Mammary epithelial cell (primary cell): ENCODE measurements at places on chromosomes 1 and 21.

DNA sequence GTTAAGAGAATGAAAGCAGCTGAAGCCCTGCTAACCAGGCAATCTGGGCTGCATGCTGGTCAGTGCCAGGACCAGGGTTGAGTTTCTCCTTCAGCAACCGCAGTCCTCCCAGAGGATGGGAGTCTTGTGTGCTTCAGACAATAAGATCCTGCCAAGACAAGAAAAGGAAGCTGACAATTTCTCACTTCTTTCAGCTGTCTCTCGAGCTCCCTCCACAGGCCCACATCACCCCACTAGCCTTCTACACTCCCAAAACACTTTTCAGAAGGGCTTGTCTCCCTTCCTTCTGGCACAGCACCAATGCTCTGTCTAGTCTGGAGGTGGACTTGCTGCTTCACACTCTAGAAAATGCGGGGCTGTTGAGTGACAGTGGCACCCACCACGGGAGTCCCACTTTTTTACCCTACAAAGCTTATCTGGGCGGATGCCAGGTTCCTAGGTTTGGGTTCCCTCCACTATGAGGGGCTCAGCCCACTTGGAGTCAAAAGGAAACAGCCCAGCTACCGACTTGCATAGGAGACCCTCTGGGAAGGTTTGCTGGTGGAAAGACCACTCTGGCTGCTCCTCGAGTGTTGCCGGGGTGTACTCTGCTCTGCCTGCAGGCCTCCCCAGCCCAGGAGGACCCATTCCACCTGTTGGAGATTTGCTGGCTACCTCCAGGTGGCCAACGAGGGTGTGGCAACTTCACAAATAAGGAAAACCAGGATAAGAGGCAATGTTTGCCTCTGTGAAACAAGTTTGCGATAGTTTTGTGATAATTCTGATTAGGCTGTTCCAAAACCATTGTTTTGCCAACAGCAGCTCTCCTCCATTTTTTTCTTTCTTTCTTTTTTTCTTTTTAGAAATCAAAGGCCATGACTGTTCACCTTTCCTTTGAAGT, 68.9 kb downstream of the TENT5C start:
- no peak for DNase-seq

GRCh38 chr1:213466541-213466940, 415.5 kb downstream of the RPS6KC1 start:
- no peak for DNase-seq

DNA sequence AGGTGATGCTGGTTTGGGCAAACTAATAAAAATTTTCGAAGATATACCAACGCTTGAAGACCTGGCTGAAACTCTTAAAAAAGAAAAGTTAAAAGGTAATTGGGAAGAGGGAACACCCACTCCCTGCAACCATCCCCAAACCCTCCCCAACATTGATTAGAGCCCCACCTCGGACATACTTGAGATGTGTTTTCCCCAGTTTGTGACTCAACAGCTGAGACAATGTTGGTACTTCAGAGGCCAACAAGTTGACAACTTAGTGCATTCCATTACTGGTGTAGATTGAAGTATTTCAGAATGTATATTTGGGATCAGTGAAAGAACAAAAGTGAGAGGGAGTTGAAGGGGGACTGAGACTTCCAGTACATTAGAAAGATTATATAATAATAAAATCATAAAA, 5.1 kb downstream of the IFI16 start:
- no peak for DNase-seq

- peak; percentile 59 for DNase-seq
These were observed 21.8 kb downstream of the SLC27A3 start for GRCh38 chr1:153796786-153797659.

DNA sequence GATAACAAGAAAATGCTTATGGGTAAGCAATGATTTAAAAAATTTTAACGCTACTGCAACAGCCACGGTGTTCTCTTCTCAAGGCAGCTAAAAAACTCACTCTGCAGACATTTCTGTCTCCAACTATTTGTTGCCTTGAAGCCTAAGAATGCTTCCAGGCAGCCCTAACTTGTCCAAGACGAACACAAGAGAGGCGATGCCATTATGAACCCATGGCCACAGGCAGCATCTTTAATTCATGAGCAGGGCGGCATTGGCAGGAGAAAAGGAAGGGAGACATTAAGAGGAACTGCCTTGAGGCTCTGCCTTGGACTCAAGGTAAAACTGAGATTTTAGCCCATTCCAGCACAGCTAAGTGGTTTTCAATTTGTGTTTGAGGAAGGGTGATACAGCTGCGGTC, 67.5 kb downstream of the KCND3 start:
- no peak for DNase-seq
